Lower leg skin (tissue), 4 donors: ENCODE measurements at places on chromosomes 3 and 15. TPM values are rescaled to one million over a fixed set of nuclear protein-coding genes. Genes with fewer than 3 reads are reported as not detected.

Gene LRRC58
- total RNA-seq, result 29.3 TPM

Gene SPINT1
- 514 TPM for total RNA-seq

Gene TJP1
- 59.1 TPM for total RNA-seq

Gene RHCG
- total RNA-seq, result 29.0 TPM

Gene TEX55
- not detected for total RNA-seq

Gene REC114
- not detected for total RNA-seq

Gene ADPRH
- total RNA-seq, result 3.6 TPM

Gene LRRC34
- total RNA-seq, result 1.8 TPM

Gene GNB5
- total RNA-seq, result 30.7 TPM

Gene TM4SF18
- total RNA-seq, result 1.3 TPM

Gene LAMB2
- total RNA-seq, result 337 TPM

Gene PRR20G
- not detected for total RNA-seq

Gene KNG1
- total RNA-seq, result not detected

Gene AHSG
- not detected for total RNA-seq

Gene GP5
- total RNA-seq, result not detected

Gene CP
- 7.2 TPM for total RNA-seq

Gene SCN10A
- not detected for total RNA-seq

Gene MST1
- 16.3 TPM for total RNA-seq

Gene IL17RE
- total RNA-seq, result 71.1 TPM

Gene GALNT15
- total RNA-seq, result 93.0 TPM

Gene DUOXA2
- total RNA-seq, result not detected
